ENCODE measurements at places on chromosomes 4 and X.
A peak's percentile ranks its signal among the peaks of the same experiment; 100 is the strongest.

- DNase-seq = no peak
Measured at GRCh38 chr4:155679343-155679742, 12.7 kb downstream of the GUCY1A1 start.

- DNase-seq = no peak
Measured at GRCh38 chr4:98377559-98377958, 116.4 kb downstream of the RAP1GDS1 start.

DNA sequence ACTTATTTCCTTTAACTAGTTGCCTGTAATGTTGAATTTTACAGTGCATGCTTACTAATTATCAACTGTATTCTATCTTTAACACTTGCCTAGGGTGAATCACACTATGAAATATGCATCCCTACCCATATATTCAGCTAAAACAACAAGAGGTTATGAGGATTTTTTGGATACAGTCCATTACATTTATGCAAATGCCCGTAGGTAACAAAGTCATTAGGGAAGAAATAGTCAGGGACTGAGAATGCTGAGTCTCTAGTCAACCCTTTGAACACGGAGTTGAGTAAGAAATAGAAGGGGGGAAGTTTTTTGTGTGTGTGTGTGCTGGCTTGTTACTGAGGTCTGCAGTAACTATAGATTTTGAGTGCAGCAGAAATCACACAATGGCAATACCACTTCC lies 26.1 kb upstream of the CBLL2 start:
- no peak for DNase-seq

DNA sequence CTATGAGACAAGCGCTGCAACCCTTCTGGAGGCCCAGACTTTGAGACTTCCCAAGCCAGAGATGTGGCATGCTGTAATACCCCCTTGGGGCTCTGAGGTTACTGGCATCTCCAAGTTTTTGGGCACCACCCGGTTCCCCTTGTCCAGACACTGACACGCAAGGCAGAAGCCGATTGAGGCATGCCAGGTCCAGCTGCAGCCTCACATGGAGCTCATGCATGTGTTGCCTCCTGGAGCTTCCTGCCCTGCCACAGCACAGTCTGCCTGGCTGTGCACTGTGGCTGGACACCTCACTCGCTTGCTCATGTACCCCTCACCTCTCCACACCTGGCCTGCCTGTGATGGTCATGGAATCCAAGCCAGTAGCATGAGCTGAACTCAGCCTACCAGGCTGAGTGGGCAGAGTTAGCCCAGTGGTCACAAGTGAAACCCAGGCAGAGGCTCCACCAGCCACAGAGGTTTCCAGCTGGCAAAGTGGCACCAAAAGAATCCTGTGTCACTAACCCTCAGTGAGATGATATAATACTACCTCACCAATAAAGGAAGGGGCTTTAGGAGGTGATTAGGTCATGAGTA lies 789.2 kb upstream of the INTU start:
- no peak for DNase-seq

- no peak for DNase-seq
Measured at GRCh38 chr4:823176-823760, 2.7 kb downstream of the CPLX1 start.

- no peak for DNase-seq
Measured at GRCh38 chrX:110699109-110699508, 96.5 kb downstream of the CHRDL1 start.

DNA sequence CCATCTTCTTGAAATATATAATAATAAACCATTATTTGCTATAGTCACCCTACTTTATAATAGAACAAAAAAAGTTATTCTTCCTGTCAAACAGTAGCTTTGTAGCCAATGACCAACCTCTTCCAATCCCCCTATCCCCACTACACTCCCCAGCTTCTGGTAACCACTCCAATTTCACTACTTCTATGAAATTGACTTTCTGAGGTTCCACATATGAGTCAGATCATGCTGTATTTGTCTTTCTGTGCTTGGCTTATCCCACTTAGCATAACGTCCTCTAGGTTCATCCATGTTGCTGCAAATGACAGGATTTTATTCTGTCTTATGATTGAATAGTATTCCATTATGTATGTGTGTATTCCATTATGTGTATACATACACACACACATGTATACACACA lies 809.7 kb upstream of the NDST4 start:
- no peak for DNase-seq

- no peak for DNase-seq
Measured at GRCh38 chr4:118797558-118798142, 38.3 kb downstream of the SEC24D start.

GRCh38 chrX:24410514-24411189 lies 50.2 kb downstream of the SUPT20HL1 start:
- no peak for DNase-seq

GRCh38 chr4:119537586-119537985 lies 91.0 kb downstream of the PDE5A start:
- DNase-seq = no peak

DNA sequence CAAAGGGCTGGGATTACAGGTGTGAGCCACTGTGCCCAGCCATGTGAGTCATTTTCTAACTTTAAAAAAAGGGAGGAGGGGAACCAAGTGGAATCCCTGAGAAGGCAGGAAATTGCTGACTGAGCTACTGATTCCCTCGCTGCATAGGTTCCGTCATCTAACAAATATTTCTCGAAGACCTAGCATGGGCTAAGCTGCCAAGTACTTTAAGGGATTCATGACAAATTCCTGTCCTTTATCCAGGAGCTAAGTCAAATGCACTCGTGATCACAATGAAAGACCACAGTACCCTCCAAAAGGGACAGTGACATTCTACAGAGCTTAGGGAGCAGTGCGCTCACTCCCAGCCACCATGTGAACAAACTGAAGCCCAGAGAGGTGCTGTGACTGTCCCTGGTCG lies 33.2 kb upstream of the MAN2B2 start:
- DNase-seq = no peak

DNA sequence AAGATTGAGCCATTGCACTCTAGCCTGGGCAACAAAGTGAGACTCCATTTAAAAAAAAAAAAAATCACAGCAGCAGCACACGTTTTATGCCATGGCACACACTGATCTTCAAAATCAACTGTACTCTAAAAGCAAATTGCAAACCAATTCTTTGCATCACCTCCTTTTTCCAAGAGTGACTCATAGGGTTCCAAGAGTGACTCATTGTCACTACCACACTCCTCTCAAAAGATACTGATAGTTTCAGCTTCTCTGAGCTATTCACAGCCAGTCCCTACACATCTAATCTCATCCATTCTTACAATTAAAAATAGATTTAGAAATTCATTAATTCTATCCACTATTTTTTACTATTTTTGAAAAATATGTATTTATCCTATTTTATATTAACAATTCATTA lies 1494.9 kb upstream of the AGA start:
- DNase-seq = no peak

GRCh38 chr4:177118596-177118995 lies 191.1 kb upstream of the NEIL3 start:
- DNase-seq = no peak

- DNase-seq = no peak
Measured at GRCh38 chr4:95742872-95743271, 97.0 kb upstream of the PDHA2 start.

DNA sequence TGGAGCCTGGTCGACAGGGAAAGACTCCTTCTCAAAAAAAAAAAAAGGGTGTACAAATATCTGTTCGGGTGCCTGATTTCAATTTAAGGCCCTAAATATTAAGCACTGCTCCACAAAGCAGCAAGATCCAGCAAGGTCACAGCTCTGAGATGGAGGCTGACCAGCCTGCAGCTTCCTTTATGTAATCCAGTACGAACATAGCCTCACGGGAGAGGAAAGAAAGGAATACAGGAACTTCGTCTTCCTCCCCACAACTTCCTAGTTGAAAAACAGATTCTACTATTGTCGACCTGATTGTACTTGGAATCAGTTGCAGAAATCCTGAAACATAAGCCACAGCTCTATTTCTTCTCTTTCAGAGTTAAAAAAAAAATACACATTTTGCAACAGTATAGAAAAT lies 53.5 kb upstream of the TBC1D9 start:
- no peak for DNase-seq

- DNase-seq = no peak
Measured at GRCh38 chr4:88803600-88804096, 106.0 kb upstream of the NAP1L5 start.

DNA sequence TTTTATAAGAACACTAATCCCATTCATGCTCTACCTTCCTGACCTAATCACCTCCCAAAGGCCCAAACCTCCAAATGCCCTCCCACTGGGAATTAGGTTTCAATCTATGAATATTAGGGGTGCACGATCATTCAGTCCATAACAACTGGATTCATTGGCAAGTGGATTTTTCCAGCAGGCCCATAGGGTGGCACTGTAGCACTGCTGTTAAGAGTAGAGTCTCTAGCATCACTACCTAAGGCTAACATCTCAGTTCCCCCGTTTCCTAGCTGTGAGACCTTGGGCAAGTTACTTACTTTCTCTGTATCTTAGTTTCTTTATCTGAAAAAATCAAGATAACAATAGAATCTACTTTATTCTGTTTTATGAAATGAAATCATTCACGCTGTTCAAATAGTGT lies 315.8 kb downstream of the STIM2 start:
- no peak for DNase-seq

- DNase-seq = peak; percentile 9
Measured at GRCh38 chr4:158722291-158722916, 792 bp downstream of the PPID start.

- no peak for DNase-seq
Measured at GRCh38 chrX:136710325-136710951, 62.5 kb downstream of the CD40LG start.

GRCh38 chr4:175762582-175762981 lies 49.5 kb downstream of the GPM6A start:
- no peak for DNase-seq

GRCh38 chr4:113851816-113852215 lies 90.3 kb upstream of the CAMK2D start:
- no peak for DNase-seq

DNA sequence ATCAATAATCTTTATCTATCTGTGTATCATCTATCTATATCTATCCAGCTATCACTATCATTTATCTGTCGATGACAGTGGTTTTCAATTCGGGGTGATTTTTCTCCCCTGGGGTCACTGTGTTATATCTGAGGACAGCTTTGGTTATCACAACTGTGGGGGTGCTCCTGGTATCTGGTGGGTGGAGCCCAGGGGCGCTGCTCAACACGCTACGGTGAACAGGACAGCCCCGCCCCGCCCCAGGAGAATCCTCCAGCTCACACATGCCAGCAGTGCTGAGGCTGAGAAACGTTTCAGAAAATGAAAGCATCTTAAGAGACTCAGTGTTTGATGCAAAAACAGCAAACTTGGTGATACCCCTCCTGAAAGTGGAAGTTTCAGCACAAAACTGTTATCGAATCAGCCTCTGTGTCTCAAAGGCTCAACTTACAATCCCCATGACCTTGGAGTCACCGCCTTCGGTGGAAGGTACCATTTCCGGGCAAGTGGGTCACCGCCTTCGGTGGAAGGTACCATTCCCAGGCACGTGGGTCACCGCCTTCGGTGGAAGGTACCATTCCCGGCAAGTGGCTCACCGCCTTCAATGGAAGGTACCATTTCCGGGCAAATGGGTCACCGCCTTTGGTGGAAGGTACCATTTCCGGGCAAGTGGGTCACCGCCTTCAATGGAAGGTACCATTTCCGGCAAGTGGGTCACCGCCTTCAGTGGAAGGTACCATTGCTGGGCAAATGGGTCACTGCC lies 315.3 kb downstream of the DHRSX start:
- DNase-seq = no peak

DNA sequence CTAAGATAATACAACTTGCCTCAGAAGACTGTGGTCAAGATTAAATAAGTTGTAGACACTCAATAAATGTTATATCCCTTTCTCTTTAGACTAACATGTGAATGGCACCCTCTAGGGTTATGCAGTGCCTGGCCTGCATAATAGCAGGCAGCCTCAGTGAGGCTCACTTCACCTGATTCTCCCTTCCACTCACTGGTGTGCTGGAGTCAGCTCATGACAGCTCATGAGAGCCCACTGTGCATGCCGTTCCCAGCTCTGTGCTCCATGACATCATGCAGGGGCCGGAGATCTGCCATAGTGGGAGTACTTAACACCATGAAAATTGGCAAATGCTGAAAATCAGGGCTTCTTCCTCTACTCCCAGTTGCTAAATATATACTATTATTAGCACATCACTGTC lies 64.5 kb downstream of the TEC start:
- no peak for DNase-seq

DNA sequence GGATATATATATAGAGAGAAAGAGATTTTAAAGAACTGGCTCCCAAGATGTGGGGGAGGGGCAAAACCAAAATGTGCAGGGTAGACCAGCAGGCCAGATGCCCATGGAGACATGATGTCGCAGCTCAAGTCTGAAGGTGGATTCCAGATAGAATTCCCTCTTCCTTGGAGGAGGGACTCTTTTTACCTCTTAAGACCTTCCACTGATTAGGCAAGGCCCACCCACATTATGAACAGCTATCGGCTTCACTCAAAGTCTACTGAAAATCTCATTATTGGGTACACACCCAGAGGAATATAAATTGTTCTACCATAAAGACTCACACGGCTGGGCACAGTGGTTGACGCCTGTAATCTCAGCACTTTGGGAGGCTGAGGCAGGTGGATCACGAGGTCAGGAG lies 59.3 kb downstream of the DHRSX start:
- no peak for DNase-seq

DNA sequence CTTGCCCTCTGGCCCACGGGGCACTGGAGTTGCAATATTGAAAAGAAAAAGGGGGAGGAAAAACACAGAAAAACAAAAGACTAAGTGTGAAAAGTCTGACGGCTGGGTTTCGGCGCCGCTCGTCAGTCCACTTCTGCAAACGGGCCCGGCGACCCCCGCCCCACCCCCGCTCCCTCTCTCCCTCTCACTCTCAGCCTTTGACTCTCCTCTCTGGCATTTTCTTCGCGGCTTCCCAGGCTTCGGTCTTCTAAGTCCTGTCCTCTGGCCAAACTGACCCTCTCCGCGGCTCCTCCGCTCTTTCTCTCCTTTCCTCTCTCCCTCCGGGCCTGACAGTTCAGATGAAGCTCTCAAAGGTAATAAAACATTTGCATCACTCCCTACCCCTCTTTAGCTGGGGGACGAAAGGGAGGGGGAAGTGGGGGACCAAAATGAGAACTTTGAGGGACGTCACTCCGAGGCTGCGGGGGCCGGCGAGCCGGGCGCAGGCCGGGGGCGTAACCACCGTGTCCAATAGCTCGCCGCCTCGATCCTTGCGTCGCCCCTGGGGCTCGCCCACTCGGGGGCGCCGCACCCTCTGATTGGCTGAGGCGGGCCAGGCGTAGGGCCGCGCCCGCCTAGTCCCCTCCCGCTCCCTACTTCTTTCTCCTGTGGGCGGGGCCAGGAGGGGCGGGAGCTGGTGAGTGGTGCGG lies at the start of gene NKX6-1:
NKX6-1 (minus strand) TSS at position 358 of the 689 bp plus-strand sequence. CDS start 1,064 bp downstream, outside the sequence.
- no peak for DNase-seq

- DNase-seq = peak; percentile 2
Measured at GRCh38 chrX:10356979-10357378, 200.2 kb downstream of the CLCN4 start.

DNA sequence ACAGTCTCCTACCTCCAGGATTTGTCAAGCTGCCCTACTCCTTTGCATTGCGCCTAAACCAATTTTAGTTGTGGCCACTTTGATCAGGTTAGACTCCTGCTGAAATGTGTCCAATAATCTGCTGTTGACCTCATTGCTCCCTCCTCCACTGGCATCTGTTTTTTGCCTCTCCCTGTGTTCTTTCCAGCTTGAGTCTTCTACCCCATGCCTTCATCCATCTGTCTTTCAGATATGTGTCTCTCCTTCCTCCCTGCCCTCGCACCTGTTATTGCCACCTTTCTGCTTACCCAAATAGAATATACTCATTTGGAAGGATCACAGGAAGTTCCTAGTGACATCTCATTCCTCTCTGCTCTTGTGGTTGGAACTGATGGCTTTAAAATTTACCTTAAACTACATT lies 366.6 kb upstream of the CLNK start:
- DNase-seq = no peak

GRCh38 chrX:87578978-87579377 lies 61.4 kb downstream of the KLHL4 start:
- no peak for DNase-seq
